GM18507 (cell line): ENCODE measurements at places on chromosomes 7 and 10.

DNA sequence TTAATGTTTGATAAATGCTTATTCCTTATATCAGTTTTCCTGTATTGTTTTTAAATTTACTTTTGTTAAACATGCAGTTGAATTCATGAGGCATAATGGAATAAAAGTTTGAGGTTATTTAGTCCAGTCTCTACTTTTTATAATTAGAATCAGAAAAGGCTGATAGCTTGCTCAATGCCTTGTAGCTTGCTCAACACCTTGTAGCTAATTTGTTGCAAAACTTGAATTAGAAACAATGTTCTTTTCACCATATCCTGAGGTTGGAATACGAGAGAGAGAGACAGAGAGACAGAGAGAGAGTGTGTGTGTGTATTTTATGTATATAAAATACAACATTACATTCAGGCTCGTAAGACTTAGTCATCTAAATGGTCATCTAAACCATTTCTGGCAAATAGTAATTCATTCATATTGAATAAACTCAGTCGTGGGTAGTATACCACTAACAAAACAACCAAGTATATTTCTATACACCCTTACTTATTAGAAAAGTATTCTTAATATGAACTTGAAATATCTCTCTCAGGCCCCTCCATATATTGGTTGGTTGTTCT, 243.5 kb downstream of the ADK start:
- no peak for DNase-seq

DNA sequence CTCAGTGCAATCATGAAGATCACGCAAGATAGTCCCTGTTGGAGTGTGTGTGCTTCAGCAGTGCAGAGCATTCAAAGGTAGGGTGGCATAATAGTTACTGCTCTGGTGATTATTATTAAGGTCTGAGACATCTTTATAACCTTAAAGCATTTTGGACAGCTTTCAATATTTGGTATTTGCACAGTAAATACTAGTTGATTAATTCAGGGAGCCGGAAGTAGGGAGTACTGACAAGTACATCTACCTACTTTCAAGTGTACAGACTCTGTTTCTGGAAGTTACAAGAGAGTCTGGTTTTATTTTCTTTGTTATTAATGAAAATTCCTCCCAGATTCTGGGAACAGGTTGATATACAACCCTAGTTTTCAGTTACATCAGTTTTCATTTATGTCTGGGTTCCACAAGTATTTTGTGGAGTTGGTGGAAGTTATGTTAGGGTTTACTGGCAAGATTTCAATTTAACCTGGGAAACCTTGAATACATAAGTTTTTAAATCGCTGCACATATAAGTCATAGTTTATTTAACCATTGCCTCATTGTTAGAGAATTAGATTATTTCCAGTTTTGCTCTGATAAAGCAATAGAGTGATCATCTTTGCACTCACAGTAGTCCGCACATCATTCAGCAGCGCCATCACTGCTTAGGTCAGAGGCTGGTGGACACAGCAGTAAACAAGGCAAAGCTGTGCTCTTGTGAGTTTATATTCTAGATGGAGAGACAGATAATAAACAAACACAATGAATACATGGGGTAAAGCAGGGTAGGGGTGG, 366.6 kb downstream of the REEP3 start:
- no peak for DNase-seq

DNA sequence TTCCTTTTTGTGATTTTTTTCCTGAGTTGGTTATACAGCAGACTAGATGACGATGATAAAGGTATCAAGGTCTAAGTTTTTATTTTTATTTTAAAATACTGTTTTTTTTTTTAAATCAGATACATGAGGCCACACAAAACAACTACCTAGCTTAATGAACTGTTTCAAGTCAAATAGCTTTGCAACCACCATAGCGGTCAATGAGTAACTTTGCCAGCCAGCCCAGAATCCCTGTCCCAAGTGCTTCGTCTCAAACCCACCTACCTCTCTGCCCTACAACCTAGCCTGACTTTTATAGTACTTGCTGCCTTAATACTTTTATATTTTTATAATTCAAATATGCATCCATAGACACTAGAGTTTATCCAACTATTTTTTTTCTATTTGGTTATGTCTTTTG, 676.5 kb downstream of the NRG3 start:
- DNase-seq, result no peak

GRCh38 chr10:70838270-70838805, 22.6 kb downstream of the SGPL1 start:
- no peak for DNase-seq

DNA sequence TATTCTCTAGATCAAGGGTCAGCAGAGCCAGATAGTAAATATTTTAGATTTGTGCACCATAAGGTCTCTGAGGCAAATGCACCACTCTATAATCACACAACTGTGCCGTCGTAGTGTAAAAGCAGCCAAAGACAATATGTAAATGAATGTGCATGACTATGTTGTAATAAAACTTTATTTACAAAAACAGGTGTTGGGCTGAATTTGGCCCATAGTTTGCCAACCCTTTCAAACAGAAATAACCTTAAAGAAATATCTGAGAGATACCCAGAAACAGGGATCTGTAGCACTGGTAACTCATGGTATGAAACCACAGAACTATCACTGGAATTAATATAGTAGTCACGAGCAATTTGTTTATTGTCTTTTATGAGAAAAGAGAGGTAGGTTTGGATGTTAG, 86.0 kb downstream of the ARID5B start:
- DNase-seq, result no peak

DNA sequence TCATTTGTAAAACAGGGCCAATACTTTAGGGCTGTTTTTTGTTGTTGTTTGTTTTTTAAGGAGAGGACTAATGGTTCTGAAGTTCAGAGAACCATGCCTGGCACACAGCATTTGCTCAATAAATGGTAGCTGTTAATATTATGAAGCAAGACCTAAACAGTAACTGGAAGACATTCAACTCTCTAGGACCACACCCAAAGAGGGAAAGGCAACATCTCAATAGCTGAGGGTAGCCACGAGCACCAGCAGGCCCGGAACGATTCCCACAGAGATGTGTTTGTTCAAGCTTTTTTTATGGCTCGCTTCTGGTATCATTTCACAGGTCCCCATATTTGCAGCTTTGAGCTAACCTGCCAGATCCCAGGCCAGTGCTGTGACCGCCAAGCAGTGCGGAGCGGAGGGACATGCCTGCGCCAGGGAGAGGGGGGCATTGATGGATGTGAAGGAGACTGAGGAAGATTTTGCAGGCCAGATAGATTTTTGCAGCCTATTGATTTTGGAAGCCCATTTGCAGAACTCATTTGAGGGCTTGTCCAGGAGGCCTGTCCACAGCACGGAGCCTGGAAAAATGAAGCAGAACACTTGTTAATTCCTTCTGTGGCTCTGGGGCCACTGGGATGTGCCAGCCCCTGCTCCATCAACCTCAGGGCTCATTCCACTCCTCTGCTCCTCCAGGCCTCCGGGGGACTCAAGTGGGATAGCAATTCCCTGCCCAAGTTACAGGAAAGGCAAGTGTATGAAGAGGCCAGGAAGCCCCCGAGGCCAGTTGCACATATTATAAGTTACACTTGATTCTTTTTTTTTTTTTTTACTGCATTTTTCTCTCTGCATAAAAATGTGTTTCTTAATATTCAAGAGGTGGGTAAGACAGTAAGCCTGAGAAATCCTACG, 57.3 kb upstream of the FGFR2 start:
- no peak for DNase-seq

- DNase-seq, result no peak
Measured at GRCh38 chr7:99109108-99110051, 34.5 kb downstream of the SMURF1 start.

DNA sequence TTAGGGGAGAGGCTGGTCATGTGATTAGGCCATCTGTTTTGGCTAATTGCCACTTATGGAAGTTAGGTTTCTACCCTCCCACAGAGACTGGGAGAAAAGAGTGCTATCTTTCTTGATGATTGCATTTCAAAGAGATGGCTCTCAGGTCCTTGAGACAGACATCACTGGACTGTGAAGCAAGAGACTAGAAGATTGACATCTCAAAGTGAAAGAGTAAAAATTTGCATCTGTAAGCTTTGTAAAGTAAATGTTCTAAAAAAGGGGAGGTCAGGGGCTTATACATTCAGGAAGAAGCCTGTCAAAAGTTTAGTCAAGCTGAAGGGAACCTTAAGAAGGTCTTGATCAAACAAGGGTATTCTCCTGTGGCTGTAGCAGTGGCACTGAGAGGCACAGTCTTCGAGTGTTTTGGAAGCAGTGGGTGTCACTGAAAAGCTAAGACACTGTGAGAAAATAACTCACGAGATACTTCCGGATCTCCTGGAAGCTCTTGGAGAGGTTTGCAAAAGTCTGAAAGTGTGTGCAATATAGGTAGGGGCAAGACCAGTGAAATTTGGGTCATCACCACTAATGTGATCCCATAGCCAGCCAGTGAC, 342.1 kb downstream of the PHF14 start:
- no peak for DNase-seq

- DNase-seq, result no peak
Measured at GRCh38 chr10:92305133-92306072, 14.4 kb downstream of the MARCHF5 start.

- DNase-seq, result no peak
Measured at GRCh38 chr7:151056283-151056665, 1.4 kb downstream of the CDK5 start.

GRCh38 chr10:36021096-36021495, 379.0 kb upstream of the FZD8 start:
- DNase-seq, result no peak

GRCh38 chr10:27072436-27073114, 27.7 kb downstream of the ANKRD26 start:
- no peak for DNase-seq

GRCh38 chr10:125411724-125412123, 251.4 kb upstream of the CTBP2 start:
- DNase-seq, result no peak

DNA sequence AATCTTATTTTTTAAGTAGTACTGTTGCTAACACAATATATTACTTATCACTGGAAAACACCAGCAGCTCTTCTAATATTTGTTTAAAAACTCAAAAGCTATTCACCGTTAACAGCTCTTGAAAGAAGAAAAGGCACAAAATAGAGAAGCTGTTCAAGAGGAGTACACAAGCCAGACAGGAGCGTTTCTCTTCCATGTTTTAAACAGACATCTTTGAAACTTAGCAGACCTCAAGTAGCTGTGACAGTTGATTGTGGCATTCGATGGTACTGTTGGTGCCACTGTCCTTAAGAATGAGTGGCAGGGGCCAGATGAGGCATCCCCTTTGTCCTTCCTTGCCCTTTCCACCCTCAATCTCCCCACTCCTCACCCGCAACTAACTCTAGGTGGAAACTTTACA, 81.6 kb upstream of the PRR15 start:
- DNase-seq, result no peak

- DNase-seq, result no peak
Measured at GRCh38 chr10:93565446-93565845, 1.0 kb upstream of the FFAR4 start.

DNA sequence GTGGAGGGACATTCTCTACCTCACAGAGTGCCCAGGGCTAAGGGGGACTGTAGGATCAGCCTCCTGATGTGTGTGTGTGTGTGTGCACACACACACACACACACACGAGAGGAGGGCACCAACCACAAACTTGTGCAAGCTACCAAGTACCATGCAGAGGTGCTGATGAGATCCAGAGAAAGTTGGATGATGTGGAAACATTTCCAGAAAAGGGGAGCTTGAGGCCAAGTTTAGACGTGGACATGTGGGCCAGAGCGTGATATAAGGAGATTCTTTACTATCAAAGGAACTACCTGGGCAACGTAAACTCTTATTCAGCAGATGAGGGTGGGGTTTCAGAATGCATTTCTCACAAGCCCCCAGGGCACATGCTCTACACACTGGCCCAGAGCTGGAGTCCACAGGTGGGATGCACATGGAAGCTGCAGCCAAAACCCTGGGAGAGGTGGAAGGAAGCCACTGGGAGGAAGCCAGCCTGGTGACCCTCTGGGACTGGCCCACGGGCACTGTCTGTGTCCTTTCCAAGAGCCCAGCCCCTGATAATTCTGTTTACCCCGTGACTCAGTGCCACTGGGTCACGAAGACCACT, 53.5 kb downstream of the DLG5 start:
- no peak for DNase-seq

GRCh38 chr7:80428161-80429054, 83.5 kb downstream of the GNAT3 start:
- no peak for DNase-seq

GRCh38 chr7:72403458-72404076, 8.6 kb downstream of the CALN1 start:
- DNase-seq, result no peak
